CD8-positive, alpha-beta T cell (primary cell): ENCODE measurements at places on chromosomes 7 and 10.

- no peak for DNase-seq
Measured at GRCh38 chr10:18294633-18295032, 154.4 kb downstream of the CACNB2 start.

- no peak for DNase-seq
Measured at GRCh38 chr7:80804589-80804988, 114.3 kb downstream of the SEMA3C start.

DNA sequence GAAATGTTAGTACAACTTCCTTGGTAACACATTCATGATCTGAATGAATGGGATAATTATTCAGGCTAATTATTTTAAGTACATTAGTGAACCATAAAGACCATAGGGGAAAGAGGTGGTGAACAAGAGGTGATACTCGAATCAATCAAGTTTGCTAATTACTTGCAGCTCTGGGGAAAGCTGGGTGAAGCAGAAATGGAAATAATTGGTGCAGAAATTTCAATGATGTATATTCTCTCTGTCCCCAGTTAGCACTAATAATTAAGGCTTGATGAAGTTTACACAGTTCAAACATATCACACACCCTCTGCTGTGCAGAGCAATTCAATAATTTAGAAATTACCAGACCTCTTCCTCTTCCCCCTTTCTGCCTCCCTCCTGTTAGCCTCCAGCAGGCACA lies 49.4 kb upstream of the OPALIN start:
- no peak for DNase-seq

GRCh38 chr7:142608630-142609428 lies 140.4 kb upstream of the PRSS1 start:
- no peak for DNase-seq

GRCh38 chr7:2190531-2190930 lies 42.2 kb downstream of the MAD1L1 start:
- DNase-seq = no peak

GRCh38 chr7:79406371-79406770 lies 47.1 kb downstream of the MAGI2 start:
- no peak for DNase-seq
